ENCODE measurements at places on chromosomes 1 and 21.

DNA sequence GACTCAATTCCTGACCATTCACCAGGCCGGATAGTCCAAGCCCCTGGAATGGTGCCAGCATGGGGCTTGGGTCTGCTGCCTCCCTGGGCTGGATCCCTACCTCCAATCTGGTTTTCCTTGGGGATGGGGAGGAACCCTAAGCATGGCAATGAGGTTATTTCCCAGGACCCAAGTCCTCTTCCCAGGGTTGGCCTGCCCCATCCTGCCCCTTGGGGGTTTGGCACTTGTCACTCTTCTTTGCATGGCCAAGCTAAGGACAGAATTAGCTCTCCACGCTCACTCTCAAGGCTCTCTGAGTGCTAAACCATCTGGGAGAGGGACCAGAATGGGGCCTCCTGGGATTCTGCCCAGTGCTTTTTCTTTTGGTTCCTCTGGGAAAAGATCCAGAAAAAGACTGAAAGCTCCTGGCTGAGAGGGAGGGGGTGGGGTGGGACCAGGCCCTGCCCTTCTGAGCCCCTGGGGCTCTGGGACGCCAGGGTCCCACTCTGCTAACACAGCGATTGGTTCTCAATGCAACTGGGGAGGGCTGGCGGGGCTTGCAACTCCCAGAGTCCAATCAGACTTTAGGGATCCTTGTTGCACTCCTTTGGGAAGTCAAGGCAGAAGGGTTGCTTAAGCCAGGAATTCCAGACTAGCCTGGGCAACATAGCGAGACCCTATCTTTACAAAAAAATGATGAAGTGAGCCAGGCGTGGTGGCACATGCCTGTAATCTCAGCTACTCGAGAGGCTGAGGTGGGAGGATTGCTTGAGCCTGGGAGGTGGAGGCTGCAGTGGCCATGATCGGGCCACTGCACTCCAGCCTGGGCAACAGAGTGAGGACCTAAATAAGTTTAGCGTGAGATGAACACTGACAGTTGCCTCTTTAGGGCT is 52.7 kb downstream of the DHRS3 start:
- peak; percentile 32 for DNase-seq

GRCh38 chr21:34817821-34818661 is 149.2 kb downstream of the CLIC6 start:
- DNase-seq, result no peak

DNA sequence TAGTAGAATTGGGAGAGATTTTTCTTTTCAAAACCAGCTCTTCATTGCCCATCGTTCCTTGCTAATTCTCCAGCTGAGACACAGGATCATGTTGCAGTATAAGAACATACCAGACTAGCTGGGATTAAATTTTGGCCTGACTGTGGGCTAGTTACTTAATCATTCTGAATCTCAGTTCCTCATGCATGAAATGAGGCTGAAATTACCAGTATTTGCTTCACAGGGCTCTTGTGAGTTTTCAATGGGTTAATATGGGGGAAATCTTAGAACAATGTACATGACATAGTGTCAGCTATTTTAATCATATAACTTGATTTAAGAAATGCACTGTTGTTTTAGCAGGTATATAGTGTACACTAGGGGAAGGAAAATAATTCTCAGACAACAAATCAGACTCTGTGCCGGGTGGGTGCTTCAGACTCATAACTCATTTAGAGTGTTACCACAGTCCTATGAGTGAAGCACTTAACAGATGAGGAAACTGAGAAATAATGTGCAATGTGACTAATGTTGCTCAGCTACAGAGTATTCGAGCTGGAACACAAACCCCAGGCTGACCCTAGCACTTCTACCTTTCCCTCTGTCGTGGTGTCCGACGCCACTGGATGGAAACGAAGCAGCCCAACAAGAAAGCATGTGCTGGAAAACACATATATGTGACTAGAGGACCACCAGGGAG is 137.6 kb upstream of the SGIP1 start:
- no peak for DNase-seq

- no peak for DNase-seq
Observed at GRCh38 chr1:58785442-58786058, 1.7 kb upstream of the JUN start.

- DNase-seq, result no peak
Observed at GRCh38 chr21:24470852-24471251, 1136.4 kb downstream of the MRPL39 start.

- DNase-seq, result no peak
Observed at GRCh38 chr1:204709021-204709420, 23.5 kb upstream of the LRRN2 start.

DNA sequence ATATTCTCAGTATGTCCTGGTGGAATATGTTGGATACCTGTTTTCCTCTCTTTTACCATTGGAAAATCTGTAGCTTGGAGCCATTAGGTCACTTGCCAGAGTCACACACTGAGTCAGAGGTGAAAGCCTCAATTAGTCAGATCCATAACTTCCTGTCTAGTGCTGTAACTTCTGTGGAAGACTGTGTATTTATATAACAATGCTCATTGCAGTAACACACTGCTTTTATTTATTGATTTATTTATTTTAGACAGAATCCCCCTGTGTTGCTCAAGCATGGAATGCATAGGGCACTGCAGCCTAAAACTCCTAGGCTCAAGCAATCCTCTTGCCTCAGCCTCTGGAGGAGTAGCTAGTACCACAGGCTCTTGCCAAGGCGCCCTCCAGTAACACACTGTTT is 1.3 kb upstream of the DOCK7 start:
- DNase-seq, result no peak

DNA sequence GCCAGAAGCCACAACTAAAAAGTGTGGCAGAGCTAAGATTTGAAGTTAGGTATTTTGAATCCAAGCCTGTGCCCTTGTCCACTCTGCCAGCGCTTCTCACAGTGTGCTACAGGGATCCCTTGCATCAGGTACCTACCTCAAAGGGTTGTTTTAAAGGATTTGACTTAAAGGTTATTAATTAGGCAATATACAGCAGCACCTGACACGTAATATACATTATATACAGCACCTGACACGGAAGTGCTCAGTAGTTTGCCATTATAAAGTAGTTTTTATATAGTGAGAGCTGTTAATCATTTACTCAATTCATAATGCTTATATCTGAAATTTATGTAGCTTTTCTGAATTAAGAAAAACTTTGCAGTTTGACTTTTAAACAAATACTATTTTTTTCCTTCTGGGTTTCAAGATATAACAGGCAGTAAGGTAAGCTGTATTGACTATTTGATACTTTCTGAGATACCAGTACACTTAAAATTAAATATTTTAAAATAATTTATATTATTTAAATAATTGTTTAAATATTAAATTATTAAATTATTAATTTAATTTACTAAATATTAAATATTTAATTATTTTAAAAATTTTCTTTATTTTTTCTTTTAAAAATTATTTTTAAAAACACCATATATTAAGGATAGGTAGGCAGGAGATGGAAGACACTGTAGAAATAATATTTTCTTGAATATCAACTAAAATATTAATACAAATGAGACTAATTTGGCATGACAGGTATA is 33.3 kb downstream of the TSNAX start:
- no peak for DNase-seq

DNA sequence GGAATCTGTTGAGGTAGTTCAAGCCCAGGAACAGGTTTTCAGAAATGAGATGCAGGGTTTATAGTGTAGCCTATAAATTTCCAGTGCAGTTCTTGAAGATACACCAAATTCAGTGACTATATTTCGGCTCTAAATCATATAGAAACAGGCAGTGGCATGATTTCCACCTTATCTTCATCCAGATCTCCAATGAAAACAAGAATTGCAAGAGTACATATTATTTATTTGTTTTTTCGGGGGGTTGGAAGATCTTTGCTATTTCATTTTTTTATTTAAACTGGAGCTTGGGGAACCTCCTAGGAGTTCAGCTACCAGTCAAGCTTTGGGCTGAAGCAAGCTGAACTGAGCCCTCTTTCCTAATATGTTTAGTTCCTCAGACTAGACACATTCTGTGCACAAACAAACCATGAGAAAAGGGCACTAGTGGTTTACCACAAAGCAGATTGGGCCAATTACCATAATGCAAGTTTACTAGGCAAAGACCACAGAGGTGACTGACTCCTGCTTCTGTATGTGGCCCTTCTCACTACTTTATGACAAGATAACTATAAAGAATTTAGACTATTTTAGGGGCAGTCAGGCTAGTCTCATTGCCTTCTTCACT is 68.5 kb downstream of the RGS2 start:
- DNase-seq, result no peak

GRCh38 chr1:7221826-7222694 is 436.8 kb downstream of the CAMTA1 start:
- DNase-seq, result no peak

DNA sequence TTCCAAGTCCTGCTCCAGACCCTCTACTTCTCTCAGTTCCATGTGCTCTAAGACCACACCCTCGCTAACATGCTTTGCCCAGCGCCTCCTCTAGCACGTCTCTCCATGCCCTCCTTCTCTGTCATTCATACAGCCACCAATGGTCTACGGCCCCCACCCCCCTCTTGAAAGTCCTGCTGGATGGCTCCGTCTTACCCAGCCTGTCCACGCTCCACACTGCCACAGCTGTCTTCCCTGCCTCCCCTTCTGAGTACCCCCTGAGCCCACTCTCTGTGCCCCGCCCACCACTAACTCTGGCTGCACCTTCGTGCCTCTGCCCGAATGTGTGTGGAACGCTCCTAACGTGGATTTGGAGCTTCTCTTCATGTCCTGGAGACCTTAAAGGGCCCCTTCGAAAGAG is 244.6 kb downstream of the TRABD2B start:
- no peak for DNase-seq

GRCh38 chr1:33149453-33150190 is 32.2 kb downstream of the TRIM62 start:
- DNase-seq, result no peak

- no peak for DNase-seq
Observed at GRCh38 chr1:154158307-154159125, 3.6 kb upstream of the NUP210L start.

GRCh38 chr1:181423301-181423918 is 59.9 kb upstream of the CACNA1E start:
- DNase-seq, result peak; percentile 40

GRCh38 chr21:20652846-20653245 is 345.4 kb upstream of the NCAM2 start:
- no peak for DNase-seq

DNA sequence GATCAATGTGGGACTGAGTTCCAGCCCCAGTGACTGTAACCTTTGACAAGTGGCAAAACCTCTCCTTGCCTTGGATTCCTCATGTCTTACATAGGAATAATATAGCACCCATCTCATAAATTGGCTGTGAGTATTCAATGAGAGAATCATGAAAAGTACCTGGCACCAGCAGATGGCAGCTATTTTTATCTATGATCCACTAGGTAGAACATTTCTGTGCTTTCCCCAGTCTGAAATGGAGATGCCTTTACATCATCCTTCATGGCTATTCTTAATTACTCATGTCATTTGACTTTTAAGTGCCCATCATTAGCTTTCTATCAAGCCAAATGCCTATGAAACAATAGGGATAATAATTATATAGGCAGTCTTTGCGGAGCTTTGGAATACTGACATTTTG is 130.1 kb downstream of the TGFB2 start:
- DNase-seq, result no peak

DNA sequence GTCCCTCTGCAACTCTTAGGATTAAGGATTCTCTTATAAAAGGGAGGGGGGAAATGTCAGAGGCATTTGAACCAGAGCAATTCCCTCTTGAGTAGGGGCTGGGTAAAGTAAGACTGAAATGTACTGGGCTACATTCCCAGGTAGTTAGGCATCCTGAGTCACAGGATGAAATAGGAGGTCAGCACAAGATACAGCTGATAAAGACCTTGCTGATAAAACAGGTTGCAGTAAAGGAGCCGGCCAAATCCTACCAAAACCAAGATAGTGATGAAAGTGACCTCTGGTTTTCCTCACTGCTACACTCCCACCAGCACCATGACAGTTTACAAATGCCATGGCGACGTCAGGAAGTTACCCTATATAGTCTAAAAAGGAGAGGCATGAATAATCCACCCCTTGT is 14.3 kb upstream of the COX20 start:
- no peak for DNase-seq

- DNase-seq, result no peak
Observed at GRCh38 chr1:26370591-26371382, 1.8 kb downstream of the ZNF683 start.

DNA sequence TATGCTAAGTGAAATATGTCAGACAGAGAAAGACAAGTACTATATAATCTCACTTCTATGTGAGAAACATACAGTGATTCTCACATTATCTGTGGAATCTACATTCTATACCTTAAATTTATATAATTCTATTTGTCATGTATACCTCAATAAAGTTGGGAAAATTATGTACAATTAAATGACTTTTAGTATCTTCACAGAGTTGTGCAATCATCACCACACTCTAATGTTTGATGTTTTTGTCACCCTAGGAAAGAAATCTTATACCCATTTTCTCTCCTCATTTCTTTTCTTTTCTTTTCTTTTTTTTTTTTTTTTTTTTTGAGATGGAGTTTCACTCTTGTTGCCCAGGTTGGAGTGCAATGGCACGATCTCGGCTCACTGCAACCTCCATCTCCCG is 37.0 kb upstream of the TINAGL1 start:
- no peak for DNase-seq

GRCh38 chr1:186605762-186606350 is 74.4 kb downstream of the PTGS2 start:
- DNase-seq, result no peak

DNA sequence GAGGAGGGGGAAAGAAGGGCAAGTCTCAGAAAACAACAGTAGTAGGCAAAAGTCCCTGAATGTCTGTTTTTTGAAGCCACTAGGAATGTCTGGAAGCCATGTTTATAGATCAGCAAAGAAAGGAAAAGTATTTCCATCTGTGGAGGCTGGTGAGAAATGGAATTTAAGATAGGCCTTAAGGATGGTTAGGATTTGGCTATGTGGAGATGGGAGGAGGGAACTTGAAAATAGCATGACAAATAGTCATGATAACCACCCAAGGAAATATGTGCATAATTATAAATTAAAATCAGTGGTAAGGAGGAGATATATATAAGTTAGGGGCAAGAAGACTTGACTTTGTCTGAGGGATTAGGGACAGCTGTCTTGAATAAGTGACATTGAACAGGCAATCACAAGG is 33.8 kb upstream of the FGGY start:
- DNase-seq, result no peak

DNA sequence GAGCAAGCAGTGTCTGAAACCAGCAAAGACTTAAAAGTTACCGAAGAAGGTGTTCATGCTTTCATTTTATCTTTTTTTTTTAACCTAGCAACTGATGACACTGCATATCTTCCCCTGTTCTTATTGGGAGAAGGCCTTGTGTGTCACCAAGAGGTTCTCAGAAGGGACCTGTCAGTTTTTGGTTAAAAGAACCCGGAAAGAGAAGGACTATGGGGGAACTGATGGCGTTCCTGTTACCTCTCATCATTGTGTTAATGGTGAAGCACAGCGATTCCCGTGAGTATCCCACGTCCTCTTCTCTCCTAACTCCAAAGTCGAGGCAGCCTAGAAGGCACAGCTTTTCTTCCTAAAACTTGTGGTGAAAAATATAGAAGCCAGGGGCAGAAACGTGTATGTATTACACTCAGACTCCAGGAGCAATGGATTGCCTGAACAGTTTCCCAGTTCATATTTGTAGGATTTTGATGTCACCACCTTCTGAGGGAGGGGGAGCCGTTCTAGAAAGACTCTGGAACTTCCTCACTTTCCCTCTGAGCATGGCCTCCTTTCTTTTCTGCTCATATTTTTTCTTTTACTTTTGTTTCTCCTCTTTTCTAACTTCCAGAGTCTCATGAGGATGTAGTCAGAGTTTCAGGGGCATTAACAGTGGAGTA is at the start of gene MR1:
TSS of gene MR1 (plus strand) at position 185 of the 653 bp plus-strand sequence. CDS start at position 210, 25 bp downstream.
- peak; percentile 1 for DNase-seq

- no peak for DNase-seq
Observed at GRCh38 chr1:83065952-83066727, 932.8 kb downstream of the TTLL7 start.

- DNase-seq, result no peak
Observed at GRCh38 chr1:67689267-67690017, 4.4 kb downstream of the GADD45A start.
